GDM1 (cell line): ENCODE measurements at places on chromosomes 6 and 20.

- DNase-seq, result no peak
Observed at GRCh38 chr6:141265756-141266623, 866.7 kb upstream of the GJE1 start.

DNA sequence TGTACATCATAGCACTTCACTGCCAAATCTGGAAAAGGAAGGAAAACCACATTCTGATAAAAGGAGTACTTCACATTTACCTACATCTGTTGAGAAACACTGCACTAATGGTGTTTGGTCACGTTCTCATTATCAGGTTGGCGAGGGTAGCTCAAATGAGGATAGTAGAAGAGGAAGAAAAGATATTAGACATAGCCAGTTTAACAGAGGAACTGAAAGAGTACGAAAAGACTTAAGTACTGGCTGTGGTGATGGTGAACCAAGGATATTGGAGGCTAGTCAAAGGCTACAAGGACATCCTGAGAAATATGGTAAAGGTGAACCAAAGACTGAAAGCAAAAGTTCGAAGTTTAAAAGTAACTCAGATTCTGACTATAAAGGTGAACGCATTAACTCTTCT, 32.0 kb upstream of the GJA10 start:
- DNase-seq, result no peak

DNA sequence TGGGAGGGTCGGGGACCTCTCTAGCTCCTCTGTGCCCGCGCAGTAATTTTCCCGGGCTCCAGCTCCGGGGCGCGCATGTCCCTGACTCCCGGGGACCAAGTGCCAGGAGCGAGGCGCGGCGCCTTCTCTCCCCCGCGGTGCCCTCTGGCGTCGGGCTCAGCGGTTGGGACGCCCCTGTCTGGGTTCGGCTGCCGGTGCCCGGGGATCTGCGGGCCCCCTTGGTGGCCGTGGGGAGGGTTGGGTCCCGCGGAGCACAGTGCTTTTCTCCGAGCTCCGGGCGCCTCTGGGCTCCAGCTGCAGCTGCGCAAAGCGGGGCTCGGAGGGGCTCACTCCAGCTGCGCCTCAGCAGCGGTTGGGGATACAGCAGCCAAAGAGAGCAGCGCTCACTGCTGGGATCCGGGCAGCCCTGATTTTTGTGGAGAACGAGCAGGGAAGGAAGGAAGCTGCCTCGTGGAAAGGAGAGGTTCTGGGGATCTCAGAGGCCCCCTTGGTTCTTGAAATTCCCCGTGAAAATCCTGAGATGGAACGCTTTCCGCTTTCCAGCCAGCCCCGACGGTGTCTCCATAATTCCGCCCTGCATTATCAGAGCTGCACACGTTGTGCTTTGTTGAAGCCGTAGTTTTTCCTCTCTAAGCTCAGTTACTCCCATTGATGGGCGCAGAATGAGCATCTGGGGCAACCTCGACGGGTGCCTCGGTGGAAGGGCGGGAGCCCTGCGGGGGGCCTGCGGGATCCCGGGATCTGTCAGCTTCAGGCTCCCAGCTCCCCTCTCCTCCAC, 861 bp downstream of the PPP1R14C start:
- no peak for DNase-seq

- DNase-seq, result no peak
Observed at GRCh38 chr6:44855562-44856411, 468.3 kb downstream of the CDC5L start.

GRCh38 chr6:1363729-1364572, 25.4 kb upstream of the FOXF2 start:
- no peak for DNase-seq

- no peak for DNase-seq
Observed at GRCh38 chr6:111494951-111495635, 12.1 kb upstream of the REV3L start.
